ENCODE measurements at places on chromosomes 5 and 9.

DNA sequence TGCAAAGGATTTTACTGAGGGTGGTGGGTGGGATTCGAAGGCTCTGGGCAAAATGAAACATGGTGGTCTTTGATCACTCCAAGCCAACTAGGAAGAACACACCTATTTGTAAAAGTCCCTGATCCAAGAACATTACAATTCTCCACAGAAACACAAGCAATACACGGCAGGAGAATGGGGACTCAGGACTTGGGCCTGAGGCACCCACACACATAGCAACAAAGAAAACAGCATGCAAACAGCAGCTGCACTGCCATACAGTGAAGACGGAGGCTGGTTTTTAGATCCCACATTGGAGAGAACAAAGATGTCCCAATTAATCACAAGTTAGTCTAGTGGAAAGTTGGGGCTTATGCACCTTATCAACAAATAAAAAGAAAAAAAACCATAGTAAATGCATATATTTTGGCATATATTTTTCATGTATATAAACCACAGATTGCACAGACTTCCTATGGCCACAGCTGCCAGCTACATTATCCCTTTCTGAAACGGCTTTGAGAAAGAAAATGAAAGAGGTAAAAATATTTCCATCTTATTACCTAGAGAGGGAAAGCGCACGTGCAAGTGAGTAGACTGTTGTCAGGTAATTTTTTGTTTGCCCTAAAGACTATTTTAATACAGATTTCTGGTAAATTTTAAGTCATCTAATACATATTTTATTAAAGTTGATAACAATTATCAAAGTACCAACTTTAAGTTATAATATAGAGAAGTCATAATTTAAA is 410.9 kb downstream of the BNC2 start:
- DNase-seq: no peak

DNA sequence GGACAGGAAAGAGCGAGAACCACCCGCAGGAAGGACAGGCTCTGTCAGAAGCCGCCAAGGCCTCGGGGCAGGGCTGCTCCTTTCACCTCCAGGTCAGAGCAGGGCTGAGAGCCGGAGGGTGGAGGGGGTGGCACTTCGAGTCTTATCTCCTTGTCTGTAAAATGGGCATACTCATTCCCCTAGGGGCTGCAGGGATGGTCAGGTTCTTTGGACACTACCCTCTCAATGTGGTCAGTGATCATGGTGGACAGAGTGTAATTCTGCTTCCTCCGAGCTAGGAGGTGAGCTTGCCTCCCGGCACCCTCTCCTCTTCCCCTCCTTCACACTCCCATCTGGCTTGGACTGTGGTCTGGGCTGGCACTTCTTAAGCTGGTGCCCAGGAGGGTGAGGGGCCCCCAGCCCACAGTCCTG is 39.6 kb downstream of the RGS3 start:
- no peak for DNase-seq

DNA sequence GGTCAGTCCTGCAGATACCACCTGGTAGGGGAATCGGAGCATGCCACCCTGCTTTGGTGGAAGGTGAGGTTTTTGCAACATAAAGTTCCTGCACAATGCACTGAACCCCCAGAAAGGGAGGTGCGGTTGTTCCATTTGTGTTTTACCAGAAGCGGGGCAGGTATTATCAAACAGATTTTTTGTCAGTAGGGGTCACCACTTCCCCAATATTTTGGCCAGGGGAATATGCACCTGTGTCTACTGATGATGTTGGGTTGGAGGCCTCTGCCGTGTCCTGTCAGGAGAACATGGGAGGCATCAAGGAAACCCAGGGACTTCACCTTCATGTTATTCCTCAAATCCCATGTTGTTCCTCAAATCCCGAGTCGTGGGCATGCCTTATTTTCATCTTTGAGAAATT is 438.7 kb downstream of the NTRK2 start:
- DNase-seq: no peak

DNA sequence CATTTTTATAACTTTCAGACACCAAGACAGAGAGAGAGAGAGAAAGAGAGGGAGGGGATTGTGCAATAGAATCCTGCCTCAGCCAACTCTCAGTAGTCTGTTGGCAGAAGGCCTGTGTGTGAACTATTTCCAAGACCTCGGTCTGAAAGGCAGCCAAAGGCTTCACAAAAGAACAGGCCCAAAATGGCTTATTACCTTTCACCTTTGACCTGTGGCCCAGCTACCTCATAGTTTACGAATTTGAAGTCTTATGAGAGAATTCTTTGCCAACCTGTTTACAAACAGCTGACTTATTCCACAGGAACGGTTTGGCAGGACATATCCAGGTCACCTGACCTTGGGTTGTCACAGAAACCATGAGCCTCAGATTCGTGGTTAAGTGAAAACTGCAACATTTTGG is 48.6 kb downstream of the NR2F1-AS1 start:
- DNase-seq: no peak

- no peak for DNase-seq
These were observed 8.7 kb upstream of the B4GALT1 start for GRCh38 chr9:33175649-33176325.

DNA sequence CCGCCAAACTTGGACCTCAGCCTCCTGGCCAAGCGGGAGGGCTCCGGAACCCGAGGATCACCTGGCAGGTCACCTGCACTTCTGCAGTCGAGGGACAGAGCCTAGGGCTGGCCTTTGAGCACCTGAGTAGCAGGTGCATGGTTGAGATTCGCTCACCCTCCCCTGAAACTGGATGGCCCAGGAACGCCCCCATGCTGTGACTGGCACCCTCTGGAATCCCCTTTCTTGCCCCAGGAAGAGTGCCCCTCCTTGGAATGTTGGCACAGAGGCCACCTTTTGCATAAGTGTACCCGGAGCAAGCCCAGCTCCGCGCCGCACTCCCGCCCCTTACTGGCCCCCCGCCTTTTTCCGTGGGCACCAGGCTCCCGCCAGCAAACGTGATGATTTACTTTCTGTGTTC is 112.5 kb upstream of the IER5L start:
- DNase-seq: no peak

GRCh38 chr9:84590706-84591105 is 78.8 kb upstream of the NTRK2 start:
- DNase-seq: no peak

DNA sequence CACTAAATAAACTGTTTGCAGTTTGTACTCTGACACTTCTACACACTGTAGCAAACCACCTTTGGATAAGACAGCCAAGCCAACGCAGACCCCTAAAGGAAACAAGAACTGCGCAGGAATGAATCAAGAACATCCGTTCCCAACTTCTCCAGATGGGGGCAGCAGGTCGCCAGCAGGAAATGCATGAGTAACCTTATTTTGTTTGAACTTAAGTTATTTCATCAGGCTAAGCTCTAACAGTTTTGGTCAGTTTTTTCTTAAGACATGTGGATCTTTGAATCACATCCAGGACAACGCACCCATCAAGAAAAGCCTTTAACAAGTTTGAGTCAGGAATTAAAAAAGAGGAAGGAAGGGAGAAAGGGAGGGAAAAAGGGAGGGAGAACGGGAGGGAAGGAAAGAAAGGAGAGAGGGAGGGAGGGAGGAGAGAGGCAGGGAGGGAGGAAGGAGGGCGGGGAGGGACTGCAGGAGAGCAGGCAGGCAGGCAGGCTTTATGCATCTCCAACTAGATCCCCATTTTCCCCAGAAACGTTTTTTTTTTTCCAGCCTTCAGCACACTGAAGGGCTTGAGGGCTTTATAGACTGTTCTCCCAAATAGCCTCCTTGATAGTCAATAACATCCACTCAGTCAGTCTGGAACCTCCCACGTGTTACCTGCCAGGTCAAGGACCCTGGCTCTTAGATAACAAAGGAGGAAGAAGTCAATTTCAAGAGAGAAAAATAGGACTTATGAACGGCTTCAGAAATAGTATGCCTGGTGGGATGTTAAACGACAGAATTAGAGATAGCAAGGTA is 22.2 kb downstream of the BHMT start:
- peak; percentile 4 for DNase-seq

DNA sequence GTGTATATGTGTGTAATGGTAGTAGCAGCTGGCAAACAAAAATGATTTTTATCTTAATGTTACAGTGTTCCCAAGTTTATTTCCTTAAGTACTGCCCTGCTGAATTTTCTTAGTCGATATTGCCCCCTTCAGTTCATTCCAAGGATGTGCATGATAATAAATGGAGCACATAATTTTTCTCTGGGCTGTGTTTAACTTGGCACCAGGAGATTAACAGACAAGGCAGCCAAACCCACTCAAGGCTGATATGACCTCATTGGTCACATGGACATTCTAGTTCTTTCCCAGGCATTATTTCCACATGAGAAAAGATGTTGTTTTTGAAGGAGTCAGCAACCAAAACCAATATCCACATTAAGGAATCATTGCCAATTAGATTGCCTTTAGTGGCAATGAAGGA is 61.8 kb downstream of the COX7C start:
- DNase-seq: no peak

- no peak for DNase-seq
These were observed 246.0 kb downstream of the GADD45G start for GRCh38 chr9:89850631-89851325.

GRCh38 chr9:128558431-128559310 is 6.3 kb downstream of the SPTAN1 start:
- peak; percentile 2 for DNase-seq

DNA sequence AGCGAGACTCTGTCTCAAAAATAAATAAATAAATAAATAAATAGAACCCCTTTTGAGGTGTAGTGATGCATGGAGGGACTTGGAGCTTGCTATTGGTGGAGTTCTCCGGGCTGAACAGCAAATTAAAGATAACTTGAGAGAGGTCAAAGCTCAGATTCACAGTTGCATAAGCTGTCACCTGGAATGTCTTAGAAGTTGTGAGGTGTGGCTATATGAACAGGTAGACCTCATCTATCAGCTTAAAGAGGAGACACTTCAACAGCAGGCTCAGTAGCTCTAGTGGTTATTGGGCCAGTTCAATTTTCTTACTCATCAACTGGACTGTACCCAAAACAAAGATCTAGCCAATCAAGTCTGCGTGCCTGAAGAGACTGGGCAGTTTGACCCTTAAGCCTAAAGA is 11.7 kb upstream of the STING1 start:
- no peak for DNase-seq

DNA sequence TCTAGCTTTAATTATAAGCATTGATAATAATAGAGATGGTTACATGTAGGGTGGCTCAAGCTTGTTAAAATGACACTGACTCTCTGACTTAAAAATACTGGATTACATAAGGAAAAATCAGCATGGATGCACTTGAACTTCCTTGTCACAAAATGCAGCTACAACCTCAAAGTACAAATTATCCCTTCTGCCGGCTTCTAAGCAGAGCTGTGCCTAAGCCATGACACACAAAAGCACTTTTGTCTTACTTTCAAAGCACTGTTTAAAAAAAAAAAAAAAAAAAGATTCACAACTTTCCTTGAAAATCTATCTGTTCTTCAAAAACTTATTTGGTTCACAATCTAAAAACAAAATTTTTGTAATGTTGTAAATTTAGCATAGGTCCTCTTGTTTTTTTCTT is 36.4 kb upstream of the ZFAND5 start:
- DNase-seq: no peak

GRCh38 chr9:32255026-32255425 is 129.4 kb upstream of the ACO1 start:
- DNase-seq: no peak

All from stimulated activated CD8-positive, alpha-beta memory T cell treated with anti-CD3 and anti-CD28 coated beads, Interleukin-2, amount 100 ng/mL, for 1 hour (primary cell).